ENCODE measurements at places on chromosomes 4 and X.

DNA sequence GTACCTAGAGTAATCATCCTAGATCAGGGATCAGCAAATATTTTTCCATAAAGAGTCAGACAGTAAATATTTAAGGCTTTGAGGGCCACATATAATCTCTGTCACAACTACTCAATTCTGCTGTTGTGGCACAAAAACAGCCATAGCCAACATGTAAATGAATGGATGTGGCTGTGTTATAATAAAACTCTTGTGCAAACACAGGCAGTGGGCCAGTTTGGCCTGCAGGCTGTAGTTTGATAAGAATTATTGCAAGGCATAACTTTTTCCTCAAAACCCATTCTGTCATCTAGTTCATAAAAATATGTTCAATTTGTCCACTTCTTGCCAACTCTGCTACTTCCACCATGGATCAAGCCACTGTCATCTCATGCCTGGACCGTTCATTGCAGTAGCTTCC, 39.4 kb upstream of the SHROOM4 start:
- DNase-seq: no peak

DNA sequence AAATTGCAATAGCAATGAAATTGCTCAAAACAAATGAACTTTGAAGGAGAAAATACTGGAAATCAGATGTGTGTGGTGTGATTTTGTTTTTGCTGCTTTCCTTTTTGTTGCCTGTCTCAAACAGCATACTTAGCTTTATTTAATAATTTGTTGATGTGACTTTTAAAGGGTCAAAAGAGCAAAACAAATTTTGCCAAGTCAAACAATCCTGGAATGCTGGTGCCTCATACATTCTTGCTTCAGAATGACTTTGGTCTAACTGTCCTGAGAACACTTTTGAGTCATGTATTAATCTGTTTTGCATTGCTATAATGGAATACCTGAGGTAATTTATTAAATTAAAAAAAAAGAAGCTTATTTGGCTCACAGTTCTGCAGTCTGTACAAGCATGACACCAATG, 3.4 kb downstream of the PF4V1 start:
- no peak for DNase-seq

GRCh38 chr4:56147371-56147770, 198.6 kb downstream of the CEP135 start:
- peak; percentile 89 for DNase-seq

- DNase-seq: no peak
These were observed 496.3 kb downstream of the STPG2 start for GRCh38 chr4:97646997-97647396.

GRCh38 chr4:156101571-156101970, 147.9 kb upstream of the CTSO start:
- DNase-seq: no peak

DNA sequence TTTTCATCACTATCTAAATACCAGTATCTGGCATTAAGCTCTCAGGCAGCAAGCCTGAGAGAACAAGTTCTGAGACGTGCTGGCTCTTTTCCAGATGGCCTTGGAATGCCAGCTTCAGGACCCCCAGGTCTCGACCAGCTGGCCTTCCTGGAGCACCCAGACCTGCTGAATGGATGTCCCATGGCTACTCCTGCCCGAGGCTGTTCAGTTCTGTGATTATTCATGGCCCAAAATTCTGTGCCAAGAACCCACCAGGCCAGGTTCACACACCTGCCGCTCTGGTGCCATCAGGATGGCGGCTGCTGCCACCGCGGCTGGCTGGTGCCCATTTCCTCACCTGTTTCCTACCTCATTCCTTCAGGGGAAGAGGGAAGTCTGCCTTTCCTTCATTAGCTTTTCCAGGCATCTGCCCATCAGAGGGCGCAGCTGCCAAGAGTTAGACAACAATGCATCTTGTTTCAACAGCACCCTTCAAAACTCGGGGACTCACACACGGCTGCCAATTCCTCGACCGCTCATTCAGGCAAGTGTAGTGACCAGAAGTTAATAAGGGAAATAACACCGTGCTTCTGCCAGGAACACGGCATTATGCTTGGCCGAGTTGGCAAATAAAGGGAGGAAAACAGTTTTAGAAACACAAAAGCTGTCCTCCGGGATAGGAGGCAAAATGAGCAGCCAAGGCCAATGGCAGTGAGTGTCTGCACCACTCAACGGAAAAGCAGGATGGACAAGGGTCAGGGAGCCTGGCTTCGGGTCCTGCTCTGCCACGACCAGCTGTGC, 173.8 kb downstream of the NSUN7 start:
- DNase-seq: no peak

DNA sequence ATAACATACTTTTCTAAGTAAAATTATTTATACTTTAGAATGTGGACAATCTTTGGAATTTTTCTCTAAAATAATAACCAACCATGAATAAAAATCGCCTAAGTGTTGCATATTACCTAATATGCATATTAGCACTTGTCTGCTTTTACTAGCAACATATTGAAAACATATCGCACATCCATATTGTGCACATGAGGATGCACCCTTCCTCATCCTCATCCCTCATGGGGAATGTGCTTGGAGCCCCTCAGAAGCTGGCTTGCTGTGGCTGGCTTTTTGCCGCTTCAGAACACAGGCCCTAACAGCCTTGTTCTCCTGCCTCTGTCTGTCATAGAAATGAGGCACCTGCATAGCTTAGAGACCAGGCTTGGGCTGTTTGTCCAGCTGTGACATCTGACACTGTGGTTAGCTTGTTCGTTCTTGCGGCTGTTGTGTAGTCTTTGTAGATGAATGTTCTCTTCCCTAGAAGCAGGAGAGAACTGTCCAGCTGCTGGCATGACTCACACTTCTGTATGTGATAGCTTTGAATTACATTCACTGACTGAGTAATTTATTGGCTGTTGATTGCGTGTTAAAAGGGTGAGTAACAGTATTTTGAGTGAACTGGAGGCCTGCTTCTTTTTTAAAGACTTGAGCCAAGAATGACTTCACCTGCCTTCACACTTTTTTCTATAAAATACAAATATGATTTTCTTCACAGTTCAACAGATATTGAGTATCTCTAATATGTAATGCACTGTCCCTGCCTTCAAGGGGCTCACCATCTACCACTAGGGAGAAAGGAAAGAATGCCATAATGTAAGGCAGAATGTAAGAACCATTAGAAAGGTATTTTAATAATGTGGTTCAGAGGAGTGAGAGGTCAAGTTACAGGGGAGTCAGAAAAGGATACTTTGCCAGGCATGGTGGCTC, 81.9 kb downstream of the HMGB2 start:
- no peak for DNase-seq

- DNase-seq: no peak
These were observed 45.2 kb downstream of the LNX1 start for GRCh38 chr4:53545942-53546581.

DNA sequence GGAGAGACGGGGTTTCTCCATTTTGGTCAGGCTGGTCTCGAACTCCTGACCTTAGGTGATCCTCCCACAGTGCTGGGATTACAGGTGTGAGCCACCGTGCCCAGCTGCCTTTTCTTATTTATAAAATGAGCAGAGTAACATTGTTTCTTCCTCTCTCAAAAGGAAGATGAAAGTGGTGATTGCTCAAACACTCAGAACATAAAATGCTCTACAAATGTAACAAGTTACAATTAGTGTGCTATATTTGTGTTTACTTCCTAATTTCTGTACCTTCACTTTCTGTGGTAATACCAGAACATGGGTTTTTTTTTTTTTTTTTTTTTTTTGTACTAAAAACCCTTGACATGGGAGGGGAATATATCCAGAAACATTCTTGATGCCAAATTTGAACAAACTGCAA, 197.9 kb downstream of the MGST2 start:
- no peak for DNase-seq

DNA sequence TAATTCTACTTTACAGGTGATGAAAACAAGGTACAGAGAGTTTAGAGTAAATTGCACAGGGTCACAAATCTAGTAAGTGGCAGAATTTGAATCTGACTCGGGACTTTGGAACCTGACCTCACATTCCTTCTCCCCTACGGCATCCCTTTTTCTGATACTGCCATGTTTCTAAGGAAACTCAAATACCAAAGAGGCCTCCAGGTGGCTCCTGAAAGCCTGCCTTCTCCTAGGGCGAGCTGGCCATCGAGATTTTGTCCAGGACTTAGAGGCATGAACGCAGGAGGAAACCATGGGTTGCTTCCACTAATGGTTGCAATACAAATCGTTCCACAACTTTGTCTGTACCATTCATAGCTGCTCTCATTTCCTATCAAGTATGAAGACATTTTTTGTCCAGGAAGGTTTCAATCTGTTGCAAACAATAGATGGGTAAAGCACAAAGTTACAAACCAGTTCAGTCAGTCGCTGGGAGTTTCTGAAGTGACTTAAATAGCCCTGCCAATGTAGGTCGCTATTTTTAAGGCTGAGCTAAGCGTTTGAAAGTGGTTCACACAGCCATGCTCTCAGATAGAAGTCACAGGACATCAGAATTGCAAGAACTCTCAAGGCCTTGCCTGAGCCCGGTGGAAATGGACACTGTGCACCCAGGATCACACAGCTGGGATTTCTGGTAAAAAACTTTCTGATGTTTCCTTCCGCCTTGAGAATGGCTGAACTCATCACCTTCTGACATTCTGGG, 296.6 kb upstream of the PRPS2 start:
- DNase-seq: no peak

GRCh38 chrX:35104626-35105025, 162.0 kb downstream of the FAM47B start:
- DNase-seq: no peak

- DNase-seq: no peak
These were observed 559.1 kb downstream of the FSTL5 start for GRCh38 chr4:161604516-161605300.

- no peak for DNase-seq
These were observed 21.0 kb downstream of the MSN start for GRCh38 chrX:65688403-65688871.

Data from SK-N-DZ (cell line).